ENCODE measurements at places on chromosomes 12 and 14. TPM values are rescaled to one million over a fixed set of nuclear protein-coding genes. Genes with fewer than 3 reads are reported as not detected.

KLRF2 gene
- not detected for total RNA-seq

HHIPL1 gene
- total RNA-seq = not detected

KRT77 gene
- not detected for total RNA-seq

IQSEC3 gene
- total RNA-seq = 0.05 TPM

GRCh38 chr12:28827861-28828260 is 321.2 kb upstream of the FAR2 start:
- no peaks in the 10 kb centered on the region for H3K4me1 ChIP-seq
- no peak overlapping the region for H3K27ac ChIP-seq
- no peak overlapping the region for H3K4me3 ChIP-seq
- no peak for DNase-seq

DNA sequence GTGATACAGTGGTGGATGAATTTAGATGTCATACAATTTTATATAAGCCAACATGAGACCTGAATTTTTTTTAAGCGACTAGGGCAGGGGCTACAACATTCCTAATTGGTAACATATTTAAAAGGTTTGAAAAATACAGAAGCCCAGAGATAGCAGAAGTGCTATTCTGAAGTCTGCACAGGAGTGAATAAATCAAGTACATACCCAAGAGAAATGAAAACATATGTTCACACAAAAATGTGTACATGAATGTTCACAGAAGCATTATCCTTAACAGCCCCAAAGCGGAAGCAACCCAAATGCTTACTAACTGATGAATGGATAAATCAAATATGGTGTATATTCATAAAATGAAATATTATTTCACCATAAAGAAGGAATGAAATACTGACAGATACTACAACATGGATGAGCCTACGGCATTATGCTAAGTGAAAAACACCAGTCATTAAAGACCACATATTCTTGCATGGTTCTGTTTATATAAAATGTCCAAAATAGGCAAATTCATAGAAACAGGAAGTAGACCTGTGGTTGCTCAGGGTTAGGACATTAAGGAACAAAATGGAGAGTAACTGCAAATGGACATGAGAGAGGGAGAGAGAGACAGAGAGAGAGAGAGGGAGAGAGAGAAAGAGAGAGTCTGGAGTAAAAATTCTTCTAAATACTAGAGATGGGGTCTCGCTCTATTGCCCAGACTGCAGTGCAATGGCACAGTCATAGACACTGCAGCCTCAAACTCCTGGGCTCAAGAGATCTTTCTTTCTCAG is 28.0 kb upstream of the GXYLT1 start:
- peaks cover 4% of the 10 kb centered on the region for H3K4me1 ChIP-seq
- peaks cover 25% of the 10 kb centered on the region for H3K36me3 ChIP-seq
- H3K27me3 ChIP-seq = no peaks in the 10 kb centered on the region
- no peak overlapping the region for H3K4me3 ChIP-seq

DNA sequence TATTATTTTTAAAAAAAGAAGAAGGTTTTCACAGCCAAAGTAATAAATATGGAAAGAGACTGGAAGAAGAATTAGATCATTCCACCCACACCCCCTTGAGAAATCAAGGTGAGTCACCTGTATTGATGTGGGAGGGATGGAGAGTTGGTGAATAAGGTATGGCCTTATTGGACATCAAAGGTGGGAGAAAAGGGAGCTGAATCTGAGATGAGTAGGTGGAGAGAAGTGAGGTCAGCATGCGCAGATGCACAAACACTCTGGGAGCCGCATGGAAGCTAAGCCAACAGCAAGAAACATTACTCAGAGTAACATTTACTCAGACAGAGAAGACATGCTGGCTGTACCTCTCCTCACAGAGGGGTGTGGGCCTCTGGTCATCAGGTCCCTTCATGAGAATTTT is 113.1 kb upstream of the FOXG1 start:
- H3K27ac ChIP-seq = no peak overlapping the region
- H3K36me3 ChIP-seq = no peaks in the 10 kb centered on the region
- H3K4me1 ChIP-seq = no peaks in the 10 kb centered on the region
- DNase-seq = no peak
- no peaks in the 10 kb centered on the region for H3K27me3 ChIP-seq
- H3K4me3 ChIP-seq = no peak overlapping the region

DNA sequence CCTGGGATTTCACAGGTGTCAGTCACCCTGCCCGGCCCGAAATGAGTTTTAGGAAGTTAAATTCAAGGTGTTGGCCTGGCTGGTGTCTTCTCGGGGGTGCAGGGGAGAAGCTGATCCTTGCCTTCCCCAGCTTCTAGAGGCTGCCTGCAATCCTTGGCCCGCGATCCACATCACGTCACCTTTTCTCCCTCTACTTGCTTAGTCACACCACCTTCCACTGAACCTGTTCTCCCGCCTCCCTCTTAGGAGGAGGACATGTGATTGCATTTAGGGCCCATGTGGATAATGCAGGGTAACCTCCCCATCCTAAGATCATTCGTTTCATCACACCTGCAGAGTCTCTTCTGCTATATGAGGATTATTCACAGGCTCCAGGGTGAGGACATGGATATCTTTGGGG is 25.4 kb upstream of the ATXN2 start:
- H3K27me3 ChIP-seq = no peaks in the 10 kb centered on the region
- no peak overlapping the region for H3K4me3 ChIP-seq
- H3K4me1 ChIP-seq = no peaks in the 10 kb centered on the region
- DNase-seq = no peak
- H3K27ac ChIP-seq = no peak overlapping the region
- H3K36me3 ChIP-seq = no peaks in the 10 kb centered on the region

GRCh38 chr14:100438678-100439592 is 115.8 kb downstream of the SLC25A47 start:
- no peaks in the 10 kb centered on the region for H3K27me3 ChIP-seq
- no peak overlapping the region for H3K4me3 ChIP-seq
- H3K36me3 ChIP-seq = no peaks in the 10 kb centered on the region

DNA sequence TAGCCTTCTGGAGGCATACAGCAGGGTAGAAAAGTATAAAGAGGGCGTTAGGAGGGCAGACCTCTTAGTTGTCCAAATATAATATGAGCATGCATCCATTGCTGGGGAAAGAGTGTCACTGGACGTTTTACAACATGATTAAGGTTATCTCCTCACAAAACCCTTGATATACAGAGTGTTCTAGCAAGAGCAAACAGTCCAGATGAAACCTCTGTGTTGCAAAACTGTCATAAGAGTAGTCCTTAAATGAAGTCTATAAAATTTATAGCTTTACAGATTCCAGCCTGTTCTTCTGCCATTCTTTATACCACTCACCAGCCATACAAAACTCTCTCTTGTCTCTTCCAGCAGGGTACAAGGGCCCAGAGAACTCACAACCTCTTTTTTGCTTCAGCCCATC is 21.7 kb downstream of the WBP11 start:
- no peak overlapping the region for H3K4me3 ChIP-seq
- no peak for DNase-seq
- H3K27ac ChIP-seq = no peak overlapping the region
- peaks cover 24% of the 10 kb centered on the region for H3K4me1 ChIP-seq
- no peaks in the 10 kb centered on the region for H3K27me3 ChIP-seq

DNA sequence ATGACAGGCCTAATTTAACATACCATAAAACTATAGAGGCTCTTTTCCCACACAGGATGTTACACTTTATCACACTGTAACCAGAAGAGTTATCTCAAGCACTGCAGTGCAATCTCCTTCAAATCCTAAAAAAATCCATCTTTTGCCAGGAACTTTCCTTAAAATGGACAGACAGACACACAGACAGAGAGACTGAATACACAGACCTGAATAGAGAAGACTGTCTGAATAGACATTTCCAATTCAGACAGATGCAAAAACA is 6.5 kb downstream of the CORO1C start:
- no peak for DNase-seq
- H3K36me3 ChIP-seq = no peaks in the 10 kb centered on the region
- no peak overlapping the region for H3K4me3 ChIP-seq
- H3K27me3 ChIP-seq = peaks cover 4% of the 10 kb centered on the region
- H3K27ac ChIP-seq = no peak overlapping the region

- no peak overlapping the region for H3K27ac ChIP-seq
- peak; percentile 64 for DNase-seq
- no peak overlapping the region for H3K4me3 ChIP-seq
- H3K4me1 ChIP-seq = peaks cover 13% of the 10 kb centered on the region
- H3K36me3 ChIP-seq = no peaks in the 10 kb centered on the region
- H3K27me3 ChIP-seq = no peaks in the 10 kb centered on the region
Observed at GRCh38 chr14:77409131-77409533, 14.2 kb downstream of the NOXRED1 start.

DNA sequence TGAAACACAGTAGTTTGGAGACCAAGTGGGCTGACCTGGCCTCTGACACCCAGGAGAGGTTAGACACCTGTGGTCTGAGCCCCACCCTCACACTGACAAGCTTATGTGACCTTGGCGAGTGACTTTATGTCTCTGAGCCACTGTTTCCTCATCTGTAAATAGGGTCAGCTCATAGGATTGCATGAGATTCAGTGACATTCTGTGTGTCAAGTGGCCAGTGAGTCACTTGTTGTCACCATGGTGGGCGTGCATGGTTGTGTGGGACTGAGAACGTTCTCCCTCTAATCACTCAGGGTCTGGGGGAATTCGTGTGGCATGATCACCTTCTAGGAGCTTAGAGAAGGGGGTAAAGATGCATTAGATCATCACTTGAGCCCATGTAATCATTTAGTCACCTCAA is 146.4 kb downstream of the PHETA1 start:
- H3K4me1 ChIP-seq = peaks cover 4% of the 10 kb centered on the region
- H3K36me3 ChIP-seq = no peaks in the 10 kb centered on the region
- no peak overlapping the region for H3K27ac ChIP-seq
- no peaks in the 10 kb centered on the region for H3K27me3 ChIP-seq
- no peak overlapping the region for H3K4me3 ChIP-seq
- no peak for DNase-seq

DNA sequence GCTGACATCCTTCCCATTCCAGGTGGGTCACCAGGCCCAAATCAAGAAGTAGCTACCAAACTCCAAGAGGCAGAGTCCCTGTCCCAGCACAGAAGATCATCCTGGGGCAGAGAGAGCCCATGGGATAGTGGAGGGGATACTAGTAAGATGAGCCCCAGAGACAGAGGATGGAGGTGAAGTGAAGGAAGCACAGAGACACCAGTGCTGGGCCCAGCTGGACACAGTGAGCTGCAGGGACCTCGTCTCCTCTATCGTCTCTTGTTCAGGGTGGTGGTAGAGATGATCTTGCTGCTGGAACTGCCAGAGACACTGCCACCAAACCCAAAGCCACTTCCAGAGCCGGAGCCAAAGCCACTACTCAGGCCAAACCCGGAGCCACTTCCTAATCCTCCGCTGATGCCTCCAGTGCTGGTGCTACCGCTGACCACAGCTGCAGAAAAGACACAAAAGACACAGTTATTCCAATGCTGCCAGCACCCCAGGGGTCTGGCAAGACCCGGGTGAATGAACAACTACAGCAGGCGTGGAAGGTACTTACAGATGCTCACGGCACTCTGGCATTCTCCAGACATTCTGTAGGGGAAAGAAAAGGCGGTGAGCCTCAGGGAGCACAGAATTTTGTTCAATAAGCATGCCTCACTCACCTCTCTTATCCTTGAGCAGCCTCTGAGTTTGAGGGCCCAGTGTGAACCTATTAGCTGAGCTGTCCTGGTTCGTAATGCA is 6.9 kb downstream of the KRT4 start:
- no peak for DNase-seq
- H3K4me3 ChIP-seq = no peak overlapping the region
- H3K36me3 ChIP-seq = no peaks in the 10 kb centered on the region
- no peaks in the 10 kb centered on the region for H3K4me1 ChIP-seq

DNA sequence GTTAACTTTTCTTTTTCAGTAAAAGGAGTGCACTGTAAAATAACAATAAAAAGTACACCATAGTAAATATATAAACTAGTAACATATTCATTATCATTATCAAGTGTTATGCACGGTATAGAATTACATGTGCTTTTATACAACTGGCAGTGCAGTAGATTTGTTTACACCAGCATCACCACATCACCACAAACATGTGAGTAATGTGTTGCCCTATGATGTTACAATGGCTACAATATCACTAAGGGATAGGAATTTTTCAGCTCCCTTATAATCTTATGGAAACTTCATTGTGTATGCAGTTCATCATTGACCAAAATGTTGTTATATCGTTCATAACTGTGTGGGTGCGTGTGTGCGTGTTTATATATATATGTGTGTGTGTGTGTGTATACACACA is 23.5 kb upstream of the NEDD1 start:
- peak; percentile 10 for DNase-seq
- H3K36me3 ChIP-seq = no peaks in the 10 kb centered on the region
- no peak overlapping the region for H3K27ac ChIP-seq
- peaks cover 5% of the 10 kb centered on the region for H3K27me3 ChIP-seq
- no peaks in the 10 kb centered on the region for H3K4me1 ChIP-seq

GRCh38 chr12:88266806-88267360 is 124.8 kb downstream of the TMTC3 start:
- H3K27ac ChIP-seq = no peak overlapping the region
- no peaks in the 10 kb centered on the region for H3K27me3 ChIP-seq
- DNase-seq = no peak
- H3K4me1 ChIP-seq = no peaks in the 10 kb centered on the region
- no peak overlapping the region for H3K4me3 ChIP-seq

DNA sequence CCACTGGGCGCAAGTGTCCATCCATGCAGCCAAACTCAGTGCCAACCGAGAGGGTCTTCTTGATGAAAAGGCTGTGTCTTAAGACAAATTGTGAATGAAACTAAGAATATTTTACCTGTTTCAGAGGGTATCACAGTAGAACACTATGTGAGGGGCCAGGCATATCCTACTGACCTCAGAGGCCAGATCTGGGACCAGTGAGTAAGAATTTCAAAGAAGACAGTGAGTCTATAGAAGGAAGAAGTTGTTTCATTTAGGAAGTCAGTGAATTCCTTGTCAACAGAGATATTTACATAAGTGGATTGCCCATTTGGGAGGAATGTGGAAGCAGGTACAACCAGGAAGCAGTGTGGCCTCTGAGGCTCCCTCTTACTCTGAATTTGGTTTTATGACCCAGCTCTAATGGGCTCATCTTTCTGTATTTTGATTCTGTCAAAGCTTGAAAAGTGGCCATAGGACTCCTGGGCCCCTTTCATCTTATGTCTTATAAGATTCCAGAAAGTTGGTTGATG is 137.4 kb downstream of the ZNF664 start:
- H3K36me3 ChIP-seq = no peaks in the 10 kb centered on the region
- H3K4me3 ChIP-seq = no peak overlapping the region
- DNase-seq = no peak
- H3K27ac ChIP-seq = no peak overlapping the region

DNA sequence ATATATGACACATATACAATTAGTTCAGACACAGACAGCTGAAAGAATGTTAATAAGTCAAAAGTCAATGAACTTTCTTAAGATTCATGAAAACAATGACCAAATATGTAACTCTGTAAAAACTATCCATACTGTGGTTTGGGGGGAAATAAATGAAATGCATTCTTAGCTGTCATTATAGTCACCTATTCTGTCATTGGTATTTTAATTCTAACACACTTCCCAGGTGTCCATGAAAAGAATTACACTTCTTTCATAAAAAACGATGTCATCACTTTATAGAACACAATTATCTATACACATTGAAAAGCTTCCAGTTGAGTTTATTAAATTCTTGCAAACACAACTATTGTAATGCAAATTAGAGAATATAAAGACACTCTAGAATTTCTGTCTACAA is 35.8 kb downstream of the PPFIA2 start:
- H3K27me3 ChIP-seq = peaks cover 3% of the 10 kb centered on the region
- H3K4me1 ChIP-seq = no peaks in the 10 kb centered on the region
- no peak overlapping the region for H3K4me3 ChIP-seq
- no peak overlapping the region for H3K27ac ChIP-seq
- H3K36me3 ChIP-seq = no peaks in the 10 kb centered on the region
